Renal cortex interstitium (tissue), 15 donors: ENCODE measurements at places on chromosomes 16 and 17.

DNA sequence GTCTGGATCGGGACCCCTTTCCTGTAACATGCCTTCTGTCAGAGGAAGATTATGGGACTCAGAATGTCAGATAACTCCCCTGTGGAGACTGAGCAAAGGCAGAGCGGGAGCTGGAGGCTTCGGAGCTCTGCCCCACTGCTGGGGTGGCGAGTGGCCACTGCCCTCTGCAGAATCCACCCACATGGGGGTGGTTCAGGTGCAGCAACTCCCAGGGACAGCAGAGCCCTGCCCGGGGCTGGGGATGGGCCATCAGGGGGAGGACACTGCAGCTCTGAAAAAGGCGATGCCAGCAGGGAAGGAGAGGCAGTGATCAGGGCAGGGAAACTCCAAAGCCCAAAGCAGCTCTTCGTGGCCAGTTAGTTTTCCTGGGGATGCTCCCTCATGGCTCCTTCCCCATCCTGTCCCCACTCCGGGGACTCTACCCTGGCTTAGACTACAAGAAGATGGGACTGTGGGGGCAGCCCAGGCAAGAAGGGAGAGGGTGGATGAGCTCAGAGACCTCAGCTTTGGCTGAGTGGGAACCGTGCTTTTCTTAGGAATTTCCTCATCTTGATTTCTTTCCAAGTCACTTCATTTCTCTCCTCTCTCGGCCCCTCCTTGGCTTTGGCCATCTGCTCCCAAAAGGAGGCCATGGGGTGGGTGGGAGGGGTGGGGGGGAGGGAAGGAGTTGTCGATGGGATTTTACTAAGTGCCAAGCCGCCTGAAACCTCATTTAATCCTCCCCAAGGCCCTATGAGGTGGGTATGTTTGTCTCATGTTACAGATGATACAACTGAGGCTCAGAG is 4.0 kb downstream of the CA4 start:
- DNase-seq, result no peak

GRCh38 chr16:84868829-84869472 is 49.2 kb downstream of the CRISPLD2 start:
- no peak for DNase-seq

DNA sequence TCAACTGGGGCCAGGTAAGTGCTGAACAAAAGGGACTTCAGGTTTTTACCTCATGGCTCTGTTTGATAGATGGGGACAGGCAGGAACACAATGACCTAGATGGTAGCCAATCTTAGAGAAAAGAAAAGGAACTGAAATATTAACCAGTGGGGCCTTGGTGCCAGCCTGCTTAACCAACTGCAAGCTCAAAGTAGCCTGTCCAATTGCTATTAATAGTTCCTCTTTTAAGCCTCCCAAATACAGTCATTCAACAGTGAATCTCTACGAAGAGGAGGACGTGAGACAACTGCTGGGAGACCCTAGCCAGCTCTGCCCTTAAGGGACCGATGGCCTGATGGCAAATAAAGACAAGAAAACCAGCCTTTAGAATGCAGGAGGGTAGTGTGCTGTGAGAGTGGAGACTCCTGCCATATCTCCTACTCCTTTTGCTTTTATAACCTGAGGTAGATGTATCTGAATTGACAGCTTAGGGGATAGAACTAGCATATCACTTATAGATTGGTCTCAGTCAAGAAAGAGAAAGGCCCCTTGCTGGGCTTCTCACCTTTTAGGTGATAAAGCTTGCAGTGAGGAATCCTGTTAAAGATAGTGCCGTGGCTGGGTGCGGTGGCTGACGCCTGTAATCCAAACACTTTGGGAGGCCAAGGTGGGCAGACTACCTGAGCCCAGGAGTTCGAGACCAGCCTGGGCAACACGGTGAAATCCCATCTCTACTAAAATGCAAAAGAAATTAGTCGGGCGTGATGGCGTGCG is 28.3 kb downstream of the ARSG start:
- DNase-seq, result no peak

DNA sequence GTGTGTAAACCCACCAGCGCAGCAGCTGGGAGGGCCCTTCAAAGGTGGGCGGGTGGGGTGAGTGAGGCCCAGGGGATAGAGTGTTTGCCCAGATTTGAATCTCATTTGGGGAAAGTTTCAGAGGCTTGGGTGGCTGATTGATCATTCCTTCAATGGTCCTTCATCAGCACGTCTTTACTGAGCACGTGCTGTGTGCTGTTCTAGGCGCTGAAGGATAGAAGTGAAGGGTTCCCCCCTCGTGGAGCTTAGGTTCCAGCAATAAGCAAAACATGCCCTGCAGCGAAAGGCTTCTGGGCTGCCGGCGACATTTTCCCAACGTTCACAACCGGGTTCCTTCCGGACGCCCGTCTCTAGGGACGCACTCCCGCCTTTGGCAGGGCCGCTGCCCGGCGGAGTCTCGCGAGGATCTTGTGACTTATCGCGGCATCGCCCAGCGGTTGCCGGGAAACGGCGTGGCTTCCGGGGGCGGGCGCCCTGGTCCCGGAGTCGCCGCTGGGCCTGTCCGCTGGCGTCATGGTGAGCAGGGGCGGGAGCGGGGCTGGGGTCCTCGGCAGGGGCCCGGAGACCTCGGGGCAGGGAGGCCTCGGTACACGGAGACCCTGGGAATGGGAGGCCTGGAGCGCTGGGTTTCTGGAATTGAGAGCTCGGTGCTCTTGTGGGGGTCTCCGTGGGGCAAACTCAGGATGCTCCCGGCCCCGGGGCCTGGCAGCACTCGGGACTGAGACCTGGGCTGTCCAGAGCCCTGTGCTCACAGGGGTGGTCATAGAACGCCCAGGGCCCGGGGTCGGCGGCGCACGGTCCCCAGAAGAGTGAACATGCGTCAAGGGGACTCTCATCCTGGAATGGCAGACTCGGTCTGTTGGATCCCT is 3.2 kb upstream of the DBNDD1 start:
- DNase-seq, result peak; percentile 85

GRCh38 chr16:71359431-71359830 is 908 bp downstream of the CALB2 start:
- no peak for DNase-seq

- DNase-seq, result no peak
These were observed 58.7 kb downstream of the TANC2 start for GRCh38 chr17:63024716-63025115.

DNA sequence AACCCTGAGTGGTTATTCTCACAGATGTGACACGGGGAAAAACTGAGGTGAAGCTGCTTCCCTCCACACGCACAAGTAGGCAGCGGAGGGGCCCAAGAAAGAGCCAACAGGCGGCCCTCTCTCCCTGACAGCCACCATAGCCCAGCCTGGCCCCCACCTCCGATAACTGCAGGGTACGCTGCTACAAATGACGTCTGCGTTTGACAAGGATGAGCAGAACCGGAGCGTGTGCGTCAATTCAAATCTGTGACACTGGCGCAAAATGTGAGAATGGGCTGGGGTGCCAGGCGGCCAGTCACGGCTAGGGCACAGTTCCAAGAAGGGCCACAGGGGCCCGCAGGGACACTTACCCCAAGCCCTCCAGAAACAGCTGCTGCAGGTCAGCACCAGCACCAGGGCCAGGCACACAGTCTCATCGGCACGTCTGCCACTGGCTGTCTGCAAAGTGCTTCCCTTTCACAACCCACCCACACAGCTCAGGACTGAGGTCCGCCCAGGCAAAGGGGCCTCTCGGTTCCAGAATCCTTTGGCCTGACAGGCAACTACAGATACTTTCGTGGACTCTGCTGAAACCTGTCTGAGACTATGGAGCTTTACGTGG is 14.4 kb downstream of the AXIN1 start:
- DNase-seq, result no peak
